ENCODE measurements at places on chromosomes 4 and X. TPM values are rescaled to one million over a fixed set of nuclear protein-coding genes. Genes with fewer than 3 reads are reported as not detected.

The ZFP42 gene
- polyA plus RNA-seq: not detected

The FGB gene
- not detected for polyA plus RNA-seq

The CCDC160 gene
- not detected for polyA plus RNA-seq

The TREX2 gene
- 0.67 TPM for polyA plus RNA-seq

The DYNLT3 gene
- 43.0 TPM for polyA plus RNA-seq

The PCSK1N gene
- 0.32 TPM for polyA plus RNA-seq

The UGT2A1 gene
- not detected for polyA plus RNA-seq

The LEF1 gene
- polyA plus RNA-seq: 16.7 TPM

The ZFYVE28 gene
- 11.9 TPM for polyA plus RNA-seq

The BEX5 gene
- 5.3 TPM for polyA plus RNA-seq

The TMEM144 gene
- polyA plus RNA-seq: 0.36 TPM

DNA sequence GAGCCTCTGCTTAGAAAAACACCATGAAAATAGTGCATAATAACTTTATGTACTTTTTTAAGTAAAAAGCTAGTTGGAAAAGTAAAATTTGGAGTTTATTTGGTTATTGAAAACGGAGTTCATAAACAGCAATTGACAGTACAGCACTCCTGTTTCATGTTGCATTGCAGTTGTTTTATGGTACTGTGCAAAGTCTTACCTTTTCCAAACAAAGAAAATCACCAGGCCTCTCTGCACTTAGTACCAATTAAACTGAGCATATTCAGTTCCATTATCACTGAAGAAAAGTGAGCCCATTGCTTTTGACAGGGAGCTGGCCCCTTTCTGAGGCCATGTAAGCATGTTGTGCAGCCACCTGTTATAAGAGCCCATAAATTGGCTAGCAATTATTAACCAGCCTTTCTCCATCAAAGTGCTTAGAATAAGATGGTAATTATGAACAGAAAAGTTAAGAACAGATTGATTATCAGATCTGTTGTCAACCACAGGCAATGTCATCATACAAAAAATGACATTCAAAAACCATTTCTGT lies 376.6 kb upstream of the EMCN start:
- peaks cover 16% of the 10 kb centered on the region for H3K4me1 ChIP-seq
- H3K27ac ChIP-seq: no peak overlapping the region
- peak overlapping the region; percentile 94 for H3K4me3 ChIP-seq
- H3K36me3 ChIP-seq: no peaks in the 10 kb centered on the region
- H3K27me3 ChIP-seq: no peaks in the 10 kb centered on the region

GRCh38 chrX:13836575-13836974 lies 19.7 kb upstream of the GPM6B start:
- peaks cover 5% of the 10 kb centered on the region for H3K27me3 ChIP-seq
- no peak overlapping the region for H3K27ac ChIP-seq
- DNase-seq: no peak
- H3K4me1 ChIP-seq: no peaks in the 10 kb centered on the region

DNA sequence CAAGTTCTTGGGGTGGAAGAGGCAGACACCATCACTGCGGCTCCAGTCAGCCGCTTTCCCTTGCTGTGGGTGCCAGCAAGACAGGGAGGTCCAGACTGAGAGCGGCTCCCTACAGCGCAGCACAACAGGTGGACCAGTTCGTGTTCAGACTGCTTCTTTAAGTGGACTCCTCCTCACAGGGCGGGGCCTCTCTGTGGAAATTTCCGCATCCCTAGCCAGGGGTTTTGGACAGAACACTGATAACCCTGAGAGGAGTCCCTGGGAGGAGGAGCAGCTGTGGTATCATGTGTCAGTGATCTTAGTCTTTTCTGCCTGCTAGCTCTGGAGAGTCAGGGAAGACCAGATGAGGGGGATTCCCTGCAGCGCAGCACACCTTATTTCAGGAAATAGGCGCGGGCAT lies 48.5 kb downstream of the MAGEC2 start:
- DNase-seq: no peak
- H3K36me3 ChIP-seq: no peaks in the 10 kb centered on the region

DNA sequence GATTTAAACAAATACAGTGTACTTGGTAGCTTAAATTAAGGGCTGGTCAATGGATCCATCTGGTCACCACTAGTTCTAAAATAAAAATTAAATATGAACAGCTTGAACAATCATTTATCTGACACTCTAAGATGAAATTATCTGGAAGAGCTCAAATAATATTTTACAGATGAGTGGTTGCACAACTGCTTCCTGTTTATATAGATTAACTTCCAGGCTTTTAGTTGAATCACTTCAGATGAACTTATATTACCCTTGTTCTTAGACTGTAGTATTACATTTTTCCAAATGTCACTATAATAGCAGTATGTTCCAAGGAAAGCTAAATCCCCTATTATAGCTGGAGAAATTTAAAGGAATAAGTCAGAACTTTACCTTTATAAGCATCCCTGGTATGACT lies 92.4 kb upstream of the SMIM10 start:
- H3K36me3 ChIP-seq: peaks cover 4% of the 10 kb centered on the region
- H3K4me3 ChIP-seq: no peak overlapping the region
- no peak for DNase-seq
- H3K27me3 ChIP-seq: peaks cover 2% of the 10 kb centered on the region
- no peaks in the 10 kb centered on the region for H3K4me1 ChIP-seq
- no peak overlapping the region for H3K27ac ChIP-seq

DNA sequence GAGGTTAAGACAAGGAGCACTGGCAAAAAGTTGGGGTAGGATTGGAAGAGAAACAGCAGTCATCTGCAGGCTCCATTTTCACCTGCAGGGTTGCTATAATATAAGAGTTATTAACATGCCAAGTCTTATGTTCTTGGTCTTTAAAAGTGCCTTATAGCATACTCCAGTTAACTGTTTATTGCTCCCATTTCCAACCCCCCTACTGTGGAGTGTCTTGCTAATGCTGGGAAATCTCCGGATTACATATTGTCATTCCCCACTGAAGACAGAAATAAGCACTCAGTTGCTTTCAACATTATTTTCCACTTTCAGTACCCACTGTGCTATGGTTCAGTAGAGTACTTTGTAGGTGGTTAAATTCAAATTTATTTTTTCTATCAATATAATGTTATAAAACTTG lies 1014.3 kb downstream of the RPA4 start:
- no peak overlapping the region for H3K27ac ChIP-seq
- no peak overlapping the region for H3K4me3 ChIP-seq
- H3K27me3 ChIP-seq: peaks cover 3% of the 10 kb centered on the region
- H3K36me3 ChIP-seq: no peaks in the 10 kb centered on the region
- no peaks in the 10 kb centered on the region for H3K4me1 ChIP-seq

- no peak overlapping the region for H3K4me3 ChIP-seq
- H3K36me3 ChIP-seq: peaks cover 3% of the 10 kb centered on the region
- DNase-seq: no peak
- H3K27ac ChIP-seq: no peak overlapping the region
- no peaks in the 10 kb centered on the region for H3K4me1 ChIP-seq
These were observed 20.3 kb upstream of the HMX1 start for GRCh38 chr4:8891646-8892555.

GRCh38 chrX:68681443-68681941 lies 34.0 kb downstream of the STARD8 start:
- H3K36me3 ChIP-seq: no peaks in the 10 kb centered on the region
- no peak overlapping the region for H3K27ac ChIP-seq
- DNase-seq: no peak
- H3K4me3 ChIP-seq: no peak overlapping the region
- peaks cover 5% of the 10 kb centered on the region for H3K4me1 ChIP-seq

DNA sequence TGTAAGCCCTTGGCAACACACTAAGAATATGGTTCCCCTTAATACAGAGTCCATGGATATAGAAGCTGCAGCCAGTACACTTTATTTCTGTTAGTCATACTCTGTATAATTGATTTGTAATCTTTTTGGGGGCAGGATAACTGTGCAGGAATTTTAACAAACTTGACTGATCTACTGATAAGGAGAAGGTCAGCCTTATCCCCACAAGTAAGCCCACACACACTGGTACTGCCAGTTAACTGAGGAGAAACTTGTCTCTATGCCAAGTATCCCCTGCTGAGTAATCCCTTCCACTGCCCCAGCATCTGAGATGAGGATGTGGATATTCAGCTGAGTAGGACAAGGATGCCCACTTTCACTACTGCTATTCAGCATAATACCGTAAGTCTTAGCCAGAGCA lies 154.9 kb upstream of the CXXC4 start:
- peaks cover 1% of the 10 kb centered on the region for H3K27me3 ChIP-seq
- no peak overlapping the region for H3K27ac ChIP-seq
- H3K4me1 ChIP-seq: no peaks in the 10 kb centered on the region
- H3K4me3 ChIP-seq: no peak overlapping the region
- no peak for DNase-seq

DNA sequence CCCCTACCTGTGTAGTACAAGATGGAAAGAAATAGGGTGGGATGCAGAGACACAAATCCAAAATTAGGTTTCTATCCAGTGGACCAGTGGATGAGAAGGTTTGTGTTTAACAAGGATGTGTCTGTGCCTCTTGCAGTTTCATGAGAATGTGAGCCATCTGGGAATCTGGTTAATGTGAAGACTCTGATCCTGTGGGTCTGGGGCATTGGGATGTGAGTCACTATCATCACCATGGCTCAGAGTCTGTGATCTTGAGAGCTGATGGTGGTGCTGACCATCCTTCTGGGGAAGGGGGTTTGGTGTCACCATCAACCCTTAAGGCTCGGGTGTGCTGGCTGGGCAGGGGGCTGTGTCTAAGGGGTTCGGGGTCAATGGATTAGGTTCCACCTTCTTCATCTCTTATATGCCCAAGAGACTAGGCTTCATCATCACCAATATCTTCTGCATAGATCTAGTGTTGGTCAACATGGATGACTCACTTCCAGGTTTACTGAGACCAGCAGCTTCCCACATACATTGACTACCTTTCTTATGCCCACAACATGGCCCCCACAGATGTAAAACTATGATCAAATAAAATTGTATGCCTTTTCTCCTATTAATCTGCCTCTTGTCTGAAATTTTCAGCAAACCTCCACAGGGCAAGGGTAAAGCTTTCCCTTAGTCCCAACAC lies 65.7 kb upstream of the MID1 start:
- H3K27me3 ChIP-seq: peaks cover 6% of the 10 kb centered on the region
- H3K4me1 ChIP-seq: no peaks in the 10 kb centered on the region
- DNase-seq: no peak
- no peak overlapping the region for H3K4me3 ChIP-seq
- no peaks in the 10 kb centered on the region for H3K36me3 ChIP-seq
- no peak overlapping the region for H3K27ac ChIP-seq

DNA sequence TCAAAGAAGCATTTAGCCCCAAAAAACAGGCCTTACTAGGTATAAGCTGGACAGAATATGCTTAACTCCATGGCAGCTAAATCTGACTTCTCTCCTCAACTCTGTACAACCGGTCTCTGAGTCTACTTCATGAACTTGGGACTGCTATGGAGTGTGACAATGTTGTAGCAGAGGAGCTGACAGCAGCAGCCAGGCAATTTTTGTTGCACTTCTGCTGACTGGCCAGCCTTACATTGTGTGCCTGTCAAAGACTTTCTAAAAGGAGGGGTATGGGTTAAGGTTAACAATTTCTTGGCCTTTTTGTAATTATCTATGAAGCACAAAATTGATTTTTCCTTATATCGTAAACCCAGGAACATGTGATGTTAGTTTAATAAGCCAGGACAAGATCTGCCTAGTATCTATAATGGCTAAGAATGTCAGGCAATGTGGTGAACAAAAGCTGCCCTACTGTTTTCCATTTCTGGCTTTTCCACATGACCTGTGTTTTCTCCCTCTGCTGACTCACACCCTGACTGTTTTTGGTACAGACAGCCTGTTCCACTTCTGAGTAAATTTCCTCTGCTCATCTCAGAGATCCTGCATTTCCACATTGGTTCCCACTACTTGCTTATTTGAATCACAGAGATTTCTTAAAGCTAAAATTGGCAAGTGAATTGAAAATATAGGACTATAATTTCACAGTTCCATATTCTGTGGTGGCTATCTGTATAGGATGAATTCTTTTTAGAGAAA lies 9.3 kb downstream of the NOX1 start:
- no peaks in the 10 kb centered on the region for H3K36me3 ChIP-seq
- no peaks in the 10 kb centered on the region for H3K4me1 ChIP-seq
- H3K27me3 ChIP-seq: no peaks in the 10 kb centered on the region
- DNase-seq: no peak
- H3K4me3 ChIP-seq: no peak overlapping the region

DNA sequence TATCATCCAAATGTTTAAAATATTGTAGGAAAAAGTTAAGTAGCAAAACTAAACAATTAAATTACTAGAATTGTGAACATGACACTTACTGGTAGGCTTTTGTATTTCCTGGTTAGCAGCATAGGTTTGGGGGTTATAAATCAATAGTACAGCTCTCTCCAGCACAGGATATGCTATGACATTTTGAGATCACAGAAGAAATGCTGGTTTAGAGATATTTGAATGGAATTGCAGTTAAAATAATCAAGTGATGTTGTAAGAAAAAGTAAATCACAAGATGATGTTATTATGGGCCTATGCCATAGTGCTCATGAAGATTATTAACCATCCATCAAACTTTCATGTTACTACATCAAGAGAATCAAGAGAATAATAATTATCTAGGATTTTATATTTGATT lies 1079.9 kb upstream of the SLIT2 start:
- H3K4me3 ChIP-seq: no peak overlapping the region
- no peaks in the 10 kb centered on the region for H3K27me3 ChIP-seq
- no peak overlapping the region for H3K27ac ChIP-seq
- no peak for DNase-seq

GRCh38 chrX:114058988-114059418 lies 524.9 kb upstream of the HTR2C start:
- no peaks in the 10 kb centered on the region for H3K36me3 ChIP-seq
- no peak overlapping the region for H3K27ac ChIP-seq
- DNase-seq: no peak
- no peak overlapping the region for H3K4me3 ChIP-seq
- H3K4me1 ChIP-seq: no peaks in the 10 kb centered on the region

DNA sequence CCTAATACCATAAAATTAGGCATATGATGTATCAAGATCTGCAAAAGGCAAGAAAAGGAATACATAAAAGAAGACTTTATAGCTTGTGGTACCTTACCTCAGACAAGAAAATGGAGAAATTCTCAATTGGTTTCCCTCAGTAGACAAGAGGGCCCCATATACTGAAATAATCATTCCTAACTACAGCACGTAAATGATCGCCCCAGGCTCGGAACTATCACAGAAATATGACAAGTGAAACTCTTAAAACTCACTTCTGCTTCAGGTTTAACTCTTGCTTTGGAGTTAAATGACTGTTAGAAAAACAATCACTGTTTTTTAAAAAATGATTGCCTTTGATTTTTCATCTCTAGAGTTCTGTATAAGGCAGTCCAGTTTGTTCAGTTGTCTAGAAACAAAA lies 38.6 kb upstream of the NAP1L5 start:
- H3K36me3 ChIP-seq: no peaks in the 10 kb centered on the region
- no peak for DNase-seq
- peak overlapping the region; percentile 1 for H3K27ac ChIP-seq
- H3K4me1 ChIP-seq: peaks cover 20% of the 10 kb centered on the region
- H3K27me3 ChIP-seq: peaks cover 2% of the 10 kb centered on the region
- H3K4me3 ChIP-seq: no peak overlapping the region

GRCh38 chr4:184805462-184806228 lies 20.1 kb downstream of the ACSL1 start:
- DNase-seq: no peak
- peaks cover 2% of the 10 kb centered on the region for H3K27me3 ChIP-seq
- no peak overlapping the region for H3K27ac ChIP-seq
- H3K4me1 ChIP-seq: peaks cover 29% of the 10 kb centered on the region
- H3K36me3 ChIP-seq: peaks cover 7% of the 10 kb centered on the region

GRCh38 chr4:57462843-57463242 lies 352.7 kb upstream of the IGFBP7 start:
- no peak for DNase-seq
- peaks cover 2% of the 10 kb centered on the region for H3K27me3 ChIP-seq
- H3K4me3 ChIP-seq: no peak overlapping the region
- no peaks in the 10 kb centered on the region for H3K36me3 ChIP-seq

- no peak overlapping the region for H3K27ac ChIP-seq
- H3K27me3 ChIP-seq: no peaks in the 10 kb centered on the region
- DNase-seq: no peak
These were observed 39.7 kb downstream of the AKAP4 start for GRCh38 chrX:50161127-50161526.
